ENCODE measurements at places on chromosomes 12 and 14.

DNA sequence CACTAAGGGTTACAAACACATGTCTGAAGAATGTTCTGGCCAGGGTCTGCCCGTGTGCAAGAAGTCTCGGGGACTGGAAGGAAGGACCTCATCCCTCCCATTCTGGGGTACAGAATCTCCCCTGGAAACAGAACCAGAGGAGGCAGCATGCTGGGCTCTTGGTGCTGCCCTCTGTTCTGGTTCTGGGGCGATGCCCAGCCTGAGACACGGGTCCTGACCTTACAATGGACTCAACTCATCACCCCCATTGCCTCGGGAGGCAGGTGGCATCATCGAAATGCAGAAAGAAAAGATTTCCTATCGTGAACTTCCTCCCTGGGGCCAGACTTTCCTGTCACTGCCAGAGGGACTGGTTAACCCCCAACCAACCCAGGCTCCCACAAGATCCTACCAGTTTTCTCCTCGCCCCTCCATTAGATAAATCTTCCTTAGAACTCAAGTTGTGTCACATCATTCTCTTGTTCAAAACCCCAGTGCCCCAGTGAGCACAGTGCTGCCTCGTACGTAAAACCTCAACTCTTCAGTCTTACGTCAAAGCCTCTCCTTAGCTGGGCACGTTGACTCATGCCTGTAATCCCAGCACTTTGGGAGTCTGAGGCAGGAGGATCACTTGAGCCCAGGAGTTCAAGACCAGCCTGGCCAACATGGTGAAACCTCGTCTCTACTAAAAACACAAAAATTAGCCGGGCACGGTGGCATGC is 52.1 kb downstream of the PSMA6 start:
- DNase-seq, result no peak

DNA sequence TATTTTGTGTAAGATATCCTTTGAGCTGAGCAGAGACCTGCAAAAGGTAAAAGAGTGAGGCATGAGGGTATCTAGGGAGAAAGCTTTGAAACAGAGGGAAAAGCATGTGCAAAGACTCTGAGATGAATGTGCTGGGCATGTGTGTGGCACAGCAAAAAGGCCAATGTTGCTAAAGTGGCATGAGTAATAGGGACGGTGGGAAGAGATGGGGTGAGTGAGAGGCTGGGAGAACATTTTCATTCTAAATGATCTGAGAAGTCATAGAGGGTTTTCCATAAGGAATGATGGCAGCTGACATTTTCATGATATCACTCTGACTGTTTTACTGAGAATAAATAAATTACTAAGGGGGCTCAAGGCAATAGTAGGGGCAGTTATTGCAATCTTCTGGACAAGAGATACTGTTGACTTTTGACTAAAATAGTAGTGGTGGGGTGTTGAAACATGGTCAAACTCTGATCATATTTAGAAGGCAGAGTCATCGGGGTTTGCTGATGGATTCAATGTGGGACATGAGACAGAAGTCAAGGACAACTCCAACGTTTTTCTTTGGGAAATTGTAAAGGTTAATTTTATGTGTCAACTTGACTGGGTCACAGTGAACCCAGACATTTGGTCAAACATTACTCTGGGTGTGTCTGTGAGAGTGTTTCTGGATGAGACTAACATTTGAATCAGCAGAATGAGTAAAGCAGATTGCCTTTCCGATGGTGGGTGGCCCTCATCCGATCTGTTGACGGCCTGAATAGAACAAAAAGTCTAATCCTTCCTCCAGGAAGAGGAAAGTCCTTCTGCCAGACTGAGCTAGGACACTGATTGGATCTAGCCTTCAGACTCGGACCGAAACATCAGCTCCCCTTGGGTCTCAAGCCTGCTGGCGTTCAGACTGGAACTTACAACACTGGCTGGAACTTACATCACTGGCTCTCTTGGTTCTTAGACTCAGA is 193.9 kb upstream of the PLXNC1 start:
- DNase-seq, result no peak

GRCh38 chr14:38848243-38848935 is 254.6 kb downstream of the SEC23A start:
- no peak for DNase-seq

GRCh38 chr12:61920230-61920629 is 340.0 kb upstream of the USP15 start:
- no peak for DNase-seq

GRCh38 chr12:54126029-54126695 is 62.6 kb downstream of the SMUG1 start:
- no peak for DNase-seq

- DNase-seq, result no peak
Measured at GRCh38 chr12:214003-214741, at the start of gene SLC6A12. TSS of gene SLC6A12 (minus strand) at chr12:214157. CDS start at chr12:209986, 4,171 bp downstream.

- peak; percentile 52 for DNase-seq
Measured at GRCh38 chr12:19131025-19131444, 1.5 kb downstream of the PLEKHA5 start.

GRCh38 chr12:51189790-51190355 is 16.9 kb upstream of the TFCP2 start:
- no peak for DNase-seq

DNA sequence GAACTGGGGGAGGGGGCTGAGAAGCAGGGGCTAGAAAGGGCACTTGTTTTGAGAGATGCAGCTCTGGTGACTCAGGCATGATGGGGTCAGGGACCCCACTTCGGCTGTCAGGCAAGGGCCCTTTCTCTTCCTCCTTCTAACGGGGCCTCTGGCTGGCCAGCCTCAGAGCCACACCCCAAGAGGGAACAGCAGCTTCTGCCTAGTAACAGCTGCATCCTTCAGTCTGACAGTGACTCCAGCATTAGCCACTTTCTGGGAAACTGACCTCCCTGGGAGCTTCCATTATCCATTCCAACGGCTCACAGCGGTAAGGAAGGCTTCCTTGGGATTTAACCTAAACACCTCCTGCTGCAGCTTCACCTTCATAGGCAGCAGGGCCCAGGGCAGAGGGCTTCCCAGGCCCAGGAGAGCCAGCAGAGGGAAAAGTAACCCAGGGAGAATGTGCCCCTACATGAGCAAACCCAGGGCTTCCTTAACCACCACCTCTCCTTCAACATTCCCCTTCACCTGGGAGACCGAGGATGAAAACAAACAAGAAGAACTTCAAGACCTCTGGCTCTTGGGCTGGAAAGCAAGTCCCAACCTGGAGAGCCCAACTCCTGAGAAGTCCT is 2.7 kb downstream of the NCKAP5L start:
- peak; percentile 42 for DNase-seq

- peak; percentile 62 for DNase-seq
Measured at GRCh38 chr12:4518106-4518728, 20.5 kb upstream of the RAD51AP1 start.

DNA sequence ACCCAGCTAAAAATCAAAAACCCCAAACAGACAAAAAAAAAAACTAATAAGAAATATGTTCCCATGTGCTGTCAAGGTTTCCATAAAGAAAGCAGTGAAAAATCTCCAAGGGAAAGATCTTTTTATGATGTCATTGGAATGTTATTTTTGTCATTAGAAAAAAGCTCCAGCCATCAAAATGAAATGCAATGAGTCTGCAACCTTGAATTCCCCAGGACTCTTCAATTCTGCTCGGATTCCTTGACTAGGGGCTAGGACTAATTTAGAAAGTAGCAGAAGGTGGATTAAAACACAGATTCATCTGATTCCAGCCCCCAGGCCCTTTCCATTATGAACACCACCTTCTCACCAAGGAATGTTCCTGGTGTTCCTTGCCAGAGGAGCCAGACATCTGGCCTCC is 6.0 kb upstream of the PCNX1 start:
- peak; percentile 60 for DNase-seq

DNA sequence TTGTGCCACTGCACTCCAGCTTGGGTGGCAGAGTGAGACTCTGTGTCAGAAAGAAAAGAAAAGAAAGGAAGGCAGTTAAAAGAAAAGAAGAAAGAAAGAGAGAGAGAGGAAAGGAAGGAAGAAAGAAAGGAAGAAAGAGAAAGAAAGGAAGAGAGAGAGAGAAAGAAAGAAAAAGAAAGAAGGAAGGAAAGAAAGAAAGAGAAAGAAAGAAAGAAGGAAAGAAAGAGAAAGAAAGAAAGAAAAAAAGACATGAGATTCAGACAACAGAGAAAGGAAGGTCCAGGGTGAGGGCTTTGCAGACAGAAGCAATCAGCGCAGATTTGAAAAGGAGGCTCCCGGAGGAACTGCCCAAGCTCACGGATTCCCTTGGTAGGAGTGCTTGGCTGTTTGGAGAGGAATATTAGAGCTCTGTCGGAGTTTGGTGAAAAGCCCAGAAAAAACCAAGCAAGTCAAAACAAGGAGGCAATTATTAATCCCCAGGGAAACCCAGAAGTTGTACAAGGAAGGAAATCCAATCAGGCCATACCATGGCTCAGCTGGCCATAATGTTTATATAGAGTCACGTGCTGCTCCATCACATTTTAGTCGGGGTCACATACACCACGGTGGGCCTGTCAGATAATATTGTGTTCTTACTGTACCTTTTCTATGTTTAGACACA is 11.6 kb upstream of the CCDC85C start:
- DNase-seq, result no peak

GRCh38 chr12:53969588-53970259 is 3.2 kb upstream of the HOXC11 start:
- no peak for DNase-seq

DNA sequence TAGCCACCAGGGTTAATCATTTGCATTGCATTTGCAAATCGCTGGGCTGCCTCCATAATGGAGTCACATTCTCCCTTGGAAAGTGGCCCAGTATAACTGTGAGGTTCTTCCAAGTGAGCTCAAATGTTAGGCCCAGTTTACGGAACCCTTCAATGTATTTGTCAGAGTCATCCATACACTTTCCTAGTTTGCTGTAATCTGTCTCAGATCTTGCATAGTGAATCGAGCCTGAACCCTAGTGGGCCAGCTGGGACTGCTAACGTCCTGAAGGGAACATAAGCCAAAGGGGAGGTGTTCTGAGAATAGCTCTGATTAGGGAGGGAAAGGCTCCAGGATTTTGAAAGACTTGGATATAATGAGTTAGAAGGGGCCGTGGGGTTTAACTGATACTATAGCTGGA is 406.3 kb downstream of the SLC6A15 start:
- DNase-seq, result no peak

GRCh38 chr12:65667932-65668331 is 156.4 kb upstream of the HMGA2 start:
- DNase-seq, result no peak

All from fibroblast of pulmonary artery (primary cell).